Adrenal gland (tissue), 19 donors: ENCODE measurements at places on chromosomes 7 and 10. TPM values are rescaled to one million over a fixed set of nuclear protein-coding genes. Genes with fewer than 3 reads are reported as not detected.

DNA sequence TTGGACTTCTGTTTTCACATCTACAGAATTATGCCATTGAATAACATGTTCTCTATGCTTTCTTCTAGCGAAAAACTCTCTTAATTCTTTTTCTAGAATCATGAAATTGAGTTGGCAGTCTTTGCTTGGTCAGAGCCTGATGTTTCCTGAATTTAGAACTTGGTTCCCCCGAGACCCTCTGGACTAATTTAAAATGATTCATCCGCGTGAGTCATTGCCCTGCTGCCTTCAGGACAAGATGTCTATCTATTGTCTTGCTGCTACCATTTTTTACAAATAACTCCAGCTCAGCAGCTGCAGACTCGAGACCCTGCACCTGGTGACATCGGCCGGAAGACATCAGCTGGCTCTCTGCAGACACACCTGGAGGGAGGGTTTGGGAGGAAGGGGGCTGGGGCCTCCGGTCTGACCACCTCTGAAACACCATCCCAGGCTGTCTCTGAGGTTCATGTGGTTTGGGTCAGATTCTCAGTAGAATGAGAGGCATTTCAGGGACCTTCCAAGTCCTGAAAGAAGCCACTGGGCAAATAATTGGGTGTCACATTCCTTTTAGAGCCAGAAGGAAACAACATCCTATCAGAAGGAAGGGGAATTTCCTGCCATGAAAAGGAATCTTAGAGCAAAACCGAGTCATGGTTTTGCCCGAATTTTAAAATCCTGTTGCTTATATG, 20.9 kb upstream of the KLF6 start:
- no peak overlapping the region for H3K4me3 ChIP-seq
- no peaks in the 10 kb centered on the region for H3K4me1 ChIP-seq

- no peaks in the 10 kb centered on the region for H3K27me3 ChIP-seq
- DNase-seq = no peak
- H3K27ac ChIP-seq = no peak overlapping the region
- H3K4me3 ChIP-seq = no peak overlapping the region
Measured at GRCh38 chr10:49200854-49201253, 12.7 kb upstream of the TMEM273 start.

- peaks cover 13% of the 10 kb centered on the region for H3K36me3 ChIP-seq
- no peak overlapping the region for H3K4me3 ChIP-seq
- H3K4me1 ChIP-seq = no peaks in the 10 kb centered on the region
- no peaks in the 10 kb centered on the region for H3K27me3 ChIP-seq
Measured at GRCh38 chr7:111763221-111763801, 201.0 kb upstream of the IMMP2L start.

DNA sequence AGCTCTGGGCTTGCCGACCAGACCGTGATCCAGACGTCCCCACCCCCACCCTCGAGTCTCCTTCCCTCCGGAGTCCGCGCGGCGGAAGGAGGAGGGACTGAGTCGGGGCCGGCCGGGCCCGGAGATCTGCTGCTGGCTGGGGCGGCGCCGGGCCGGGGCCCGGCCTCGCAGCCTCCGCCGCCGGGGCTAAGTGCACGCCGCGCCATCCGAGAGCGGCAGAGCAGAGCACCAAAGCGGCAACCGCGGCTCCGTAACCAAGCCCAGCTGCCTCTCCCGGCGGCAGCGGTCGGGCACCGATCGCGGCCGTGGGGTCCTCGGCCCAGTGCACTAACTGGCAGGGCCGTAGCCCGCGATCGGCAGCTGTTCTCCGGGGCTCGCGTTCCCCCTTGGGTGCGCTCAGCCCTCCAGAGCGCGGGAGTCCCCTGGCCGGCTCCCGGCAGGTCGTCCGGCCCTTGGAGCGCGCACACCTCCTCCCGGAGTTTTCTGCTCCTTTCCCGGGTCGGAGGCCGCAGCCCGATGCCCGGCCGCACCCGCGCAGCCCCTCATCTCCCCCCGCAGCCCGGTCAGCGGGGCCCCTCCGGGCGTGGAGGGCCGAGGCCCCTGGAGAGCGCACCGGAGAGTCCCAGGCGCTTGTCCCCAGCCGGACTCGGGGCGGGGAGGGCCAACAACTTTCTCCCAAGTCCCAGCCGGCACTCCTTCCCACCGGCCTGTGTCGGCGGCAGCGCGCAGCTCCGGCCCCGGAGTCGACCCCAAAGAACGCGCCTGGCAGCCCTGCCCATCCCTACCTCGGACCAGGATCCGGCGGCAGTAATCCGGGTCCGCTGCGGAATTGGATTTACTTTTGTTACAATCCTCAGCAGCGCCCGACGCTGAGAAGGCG, 799 bp downstream of the VAX1 start:
- H3K27ac ChIP-seq = no peak overlapping the region
- DNase-seq = no peak
- H3K4me1 ChIP-seq = peaks cover 11% of the 10 kb centered on the region
- H3K27me3 ChIP-seq = peaks cover 94% of the 10 kb centered on the region
- peak overlapping the region; percentile 6 for H3K4me3 ChIP-seq

DNA sequence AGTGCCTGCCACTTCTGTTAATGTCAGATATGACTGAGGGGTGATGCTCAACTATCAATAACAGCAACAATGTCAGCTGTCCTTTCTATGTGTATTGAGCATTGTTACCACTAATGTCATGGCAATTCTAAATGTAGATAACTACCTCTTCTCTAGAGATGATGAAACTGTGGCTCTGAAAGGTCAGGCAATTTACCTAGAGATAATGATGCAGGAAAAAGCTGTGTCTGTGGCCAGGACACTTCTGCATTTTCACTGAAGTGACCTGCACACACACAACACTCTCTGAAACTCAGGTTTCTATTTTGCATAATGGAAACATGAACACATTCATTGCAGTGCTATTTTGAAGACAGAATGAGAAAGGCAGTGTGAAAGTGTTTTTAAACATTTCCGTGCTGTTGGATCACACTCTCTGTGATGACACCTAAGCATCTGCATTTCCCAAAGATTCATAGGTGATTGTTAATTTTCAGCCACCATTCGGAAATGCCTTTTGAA, 148.2 kb downstream of the KCND2 start:
- no peaks in the 10 kb centered on the region for H3K4me1 ChIP-seq
- DNase-seq = no peak
- H3K27ac ChIP-seq = no peak overlapping the region

- peaks cover 22% of the 10 kb centered on the region for H3K4me1 ChIP-seq
- H3K27me3 ChIP-seq = no peaks in the 10 kb centered on the region
- H3K36me3 ChIP-seq = no peaks in the 10 kb centered on the region
- H3K4me3 ChIP-seq = no peak overlapping the region
Measured at GRCh38 chr10:43962346-43963191, 313.9 kb upstream of the ZNF32 start.

DNA sequence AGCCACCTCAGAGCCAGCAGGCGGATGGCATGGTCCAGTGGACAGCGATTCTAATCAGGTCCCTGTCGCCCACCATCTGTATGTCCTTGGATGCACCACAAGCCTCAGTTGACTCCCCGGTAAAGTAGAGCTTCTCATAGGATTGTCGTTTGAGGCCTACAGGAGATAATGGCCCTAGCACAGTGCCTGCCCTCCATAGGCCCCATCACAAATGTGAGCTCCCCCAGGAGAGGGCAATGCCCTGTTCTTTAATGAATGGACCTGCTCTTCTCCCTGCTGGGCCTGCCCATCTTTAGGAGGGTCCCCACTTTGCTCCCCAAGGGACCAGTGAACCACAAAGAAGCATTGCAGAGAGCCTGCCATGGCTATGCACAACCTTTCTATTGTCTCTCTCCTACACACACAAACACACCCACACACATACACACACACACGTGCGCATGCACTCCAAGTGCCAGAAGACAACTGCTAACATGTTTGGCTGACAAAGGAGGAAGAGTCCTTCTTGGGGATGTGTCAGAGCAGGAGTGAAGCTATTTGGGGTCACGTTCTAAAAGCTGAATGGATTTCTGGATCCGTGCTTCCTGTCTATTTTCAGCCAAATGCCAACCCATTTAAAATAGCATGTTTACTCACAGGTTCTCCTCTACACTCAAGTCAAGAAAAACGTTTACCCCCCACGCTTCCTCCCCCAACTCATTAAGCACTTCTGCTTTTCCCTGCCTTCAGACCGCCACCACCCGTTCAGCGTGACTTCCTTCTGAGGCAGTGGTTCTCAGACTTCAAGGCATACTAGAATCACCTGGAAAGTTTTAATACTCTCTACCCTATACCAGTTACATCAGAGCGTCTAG, 196.1 kb downstream of the GRID1 start:
- no peak overlapping the region for H3K27ac ChIP-seq
- no peaks in the 10 kb centered on the region for H3K36me3 ChIP-seq
- no peak overlapping the region for H3K4me3 ChIP-seq
- H3K4me1 ChIP-seq = no peaks in the 10 kb centered on the region
- H3K27me3 ChIP-seq = no peaks in the 10 kb centered on the region
- DNase-seq = no peak

DNA sequence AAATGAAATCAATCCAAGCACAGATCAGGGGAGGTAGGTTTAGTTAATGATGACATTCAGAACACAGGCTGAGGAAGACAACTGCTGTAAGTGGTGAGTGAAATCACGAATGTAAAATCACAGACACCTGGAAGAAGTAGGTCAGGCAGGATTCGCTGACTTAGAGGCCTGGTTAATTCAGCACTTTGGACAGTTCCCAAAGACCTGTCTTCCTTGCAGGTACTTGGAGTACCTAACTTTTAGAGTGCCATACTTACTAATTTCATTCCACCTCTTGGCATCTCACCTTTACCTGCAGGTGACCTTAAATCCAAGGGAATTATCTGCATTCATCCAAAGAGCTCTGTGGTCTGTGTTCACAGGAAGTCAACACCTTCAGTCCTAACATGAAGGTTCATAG, 822.3 kb downstream of the PHTF2 start:
- H3K36me3 ChIP-seq = no peaks in the 10 kb centered on the region
- no peak for DNase-seq
- no peak overlapping the region for H3K27ac ChIP-seq

- H3K4me1 ChIP-seq = peaks cover 18% of the 10 kb centered on the region
- no peak for DNase-seq
- H3K27ac ChIP-seq = no peak overlapping the region
- H3K27me3 ChIP-seq = no peaks in the 10 kb centered on the region
- H3K36me3 ChIP-seq = no peaks in the 10 kb centered on the region
Measured at GRCh38 chr10:110335314-110336064, 30.8 kb upstream of the SMNDC1 start.

FBXO24 gene
- polyA plus RNA-seq = 0.16 TPM
